ENCODE measurements at places on chromosomes 1 and 21.

GRCh38 chr1:29043274-29043965, 80.3 kb downstream of the TMEM200B start:
- no peak for DNase-seq

GRCh38 chr1:114149211-114149610, 4.5 kb downstream of the SYT6 start:
- no peak for DNase-seq

DNA sequence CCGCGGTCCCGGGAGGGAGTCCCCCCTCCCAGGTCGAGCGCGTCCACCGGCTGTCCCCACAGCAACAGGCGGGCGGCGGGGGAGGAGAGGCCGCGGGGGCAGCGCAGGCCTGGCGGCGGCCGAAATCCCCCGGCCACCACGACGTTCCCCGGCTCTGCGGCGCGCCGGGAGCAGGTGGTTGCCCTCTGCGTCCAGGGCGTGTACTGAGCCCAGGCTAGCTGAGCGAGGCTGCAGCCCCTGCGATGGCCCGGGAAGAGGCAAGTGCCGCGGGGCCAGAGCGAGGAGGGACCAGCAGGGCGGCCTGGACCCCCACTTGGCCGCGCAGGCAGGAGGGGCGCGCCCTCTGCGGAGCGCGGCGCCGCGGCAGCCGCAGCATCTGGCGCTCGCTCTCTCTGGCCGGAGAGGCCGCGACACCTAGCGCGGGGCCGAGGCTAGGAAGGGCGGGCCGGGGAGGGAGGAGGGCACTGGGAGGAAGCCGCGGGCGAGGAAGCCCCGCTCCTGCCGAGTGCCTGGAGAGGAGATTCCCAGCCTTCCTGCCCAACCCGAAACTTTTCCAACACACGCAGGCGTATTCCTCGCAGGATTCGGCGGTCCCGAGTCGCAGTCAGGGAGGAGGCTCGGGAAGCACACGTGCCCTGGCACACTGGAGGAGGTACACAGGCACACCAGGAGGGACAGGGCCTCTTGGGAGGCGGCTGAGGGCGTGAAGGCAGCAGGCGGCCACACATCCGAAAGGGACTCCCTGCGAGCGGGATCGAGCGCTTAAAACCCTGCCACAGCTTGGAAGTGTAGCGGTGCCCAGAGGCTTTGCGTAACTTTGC, 4.9 kb upstream of the PROX1 start:
- no peak for DNase-seq

- DNase-seq, result no peak
Observed at GRCh38 chr21:36841866-36842265, 124.6 kb downstream of the HLCS start.

DNA sequence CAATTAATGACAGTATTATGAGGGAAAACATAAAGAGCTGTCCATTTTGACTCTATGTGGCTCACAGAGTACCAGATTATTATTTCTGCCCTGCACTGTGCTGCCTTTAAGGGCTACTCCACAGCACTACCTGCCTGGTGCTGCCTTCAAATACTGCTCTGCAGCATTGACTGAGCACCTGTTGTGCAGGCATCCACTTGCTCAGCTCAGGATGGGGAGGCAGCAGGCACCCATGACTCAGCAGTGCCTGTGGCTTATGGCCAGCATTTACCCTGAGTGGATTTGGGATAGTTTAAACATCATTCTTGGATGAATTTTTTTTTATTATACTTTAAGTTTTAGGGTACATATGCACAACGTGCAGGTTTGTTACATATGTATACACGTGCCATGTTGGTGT, 953 bp upstream of the KPRP start:
- DNase-seq, result no peak

DNA sequence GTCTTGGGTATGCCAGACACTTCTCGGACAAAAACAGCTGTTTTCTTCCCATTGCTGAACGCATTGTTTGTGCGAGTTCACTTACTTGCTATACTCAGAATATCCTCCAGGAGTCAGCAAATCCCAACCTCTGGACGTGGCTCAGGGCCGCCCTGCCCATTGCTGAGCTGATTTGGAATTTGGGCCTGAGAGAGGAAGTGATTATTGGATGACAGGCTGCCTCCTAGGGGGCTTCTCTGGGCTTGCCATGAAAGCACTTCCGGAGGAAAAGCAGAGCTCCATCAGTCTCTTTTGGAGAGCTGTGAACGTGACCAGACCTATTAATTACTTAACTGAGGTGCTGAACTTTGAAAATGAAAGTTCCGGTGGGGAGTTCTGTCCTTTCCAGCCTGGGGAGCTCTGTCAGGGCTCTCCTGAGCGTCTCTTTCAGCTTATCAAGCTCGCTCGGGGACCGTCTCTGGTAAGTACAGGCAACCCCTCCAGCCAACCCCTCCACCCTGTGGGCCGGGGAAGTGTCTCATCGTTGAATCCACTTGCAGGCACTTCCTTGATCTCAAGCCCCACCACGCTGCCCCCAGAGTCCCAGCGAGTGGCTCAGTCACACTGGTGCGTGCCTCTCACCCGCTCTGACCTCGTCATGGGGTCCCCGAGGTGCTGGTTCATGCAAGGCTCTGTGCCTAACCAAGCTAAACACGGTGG, 76.9 kb downstream of the CLIC6 start:
- DNase-seq, result peak; percentile 29

GRCh38 chr1:44237721-44238457, 24.6 kb downstream of the DMAP1 start:
- peak; percentile 28 for DNase-seq

- no peak for DNase-seq
Observed at GRCh38 chr1:115105831-115106230, 16.5 kb upstream of the TSPAN2 start.

- DNase-seq, result no peak
Observed at GRCh38 chr1:196732526-196732925, 42.1 kb upstream of the CFHR3 start.

DNA sequence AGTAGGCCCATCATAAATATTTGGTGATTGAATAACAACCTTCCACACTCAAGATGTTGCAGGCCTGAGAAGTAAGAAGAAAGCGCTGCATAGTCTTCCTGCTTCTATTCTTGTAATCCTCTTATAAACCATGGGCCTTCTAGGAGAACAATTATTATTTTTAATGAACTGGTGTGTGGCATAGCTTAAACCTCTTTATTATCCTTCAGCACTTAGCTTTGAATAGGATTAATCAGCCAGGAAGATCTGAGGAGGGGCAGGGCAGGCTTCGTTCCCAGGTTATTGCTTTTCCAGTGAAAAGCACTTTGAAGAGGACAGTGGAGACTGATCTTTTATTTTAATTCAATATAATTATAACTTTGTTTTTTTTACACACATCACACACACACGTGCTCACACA, 42.3 kb downstream of the KIF26B start:
- no peak for DNase-seq

DNA sequence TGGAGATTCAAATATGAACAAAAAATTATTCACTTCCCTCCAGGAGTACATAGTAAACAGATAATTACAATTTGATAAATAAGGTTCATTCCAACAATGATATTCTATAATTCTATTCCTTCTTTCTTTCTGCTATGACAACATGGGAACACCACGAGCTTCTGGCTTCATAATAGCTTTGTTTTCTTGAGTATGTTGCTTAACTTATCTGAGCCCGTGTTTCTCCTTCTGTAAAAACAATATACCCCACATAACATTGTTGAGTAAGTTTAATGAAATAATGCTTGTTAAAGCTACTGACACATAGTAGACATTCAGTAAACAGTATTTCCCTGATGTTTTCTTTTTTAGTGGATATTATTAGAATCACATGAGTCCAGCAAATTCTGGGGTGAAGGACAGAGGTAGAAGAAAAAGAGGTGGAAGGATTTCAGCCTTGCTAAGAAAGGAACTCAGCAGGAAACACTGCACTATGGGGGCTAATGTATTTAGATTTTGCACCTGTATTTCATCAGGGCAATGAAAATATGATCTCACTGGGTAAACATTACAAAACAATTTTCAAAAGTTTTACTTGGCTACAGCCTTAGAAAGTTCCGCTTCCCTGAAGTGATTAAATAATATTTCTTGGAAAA, 430.8 kb upstream of the C1orf87 start:
- DNase-seq, result no peak

- DNase-seq, result no peak
Observed at GRCh38 chr1:109225711-109226445, 12.2 kb downstream of the SARS1 start.

GRCh38 chr1:15141935-15142539, 11.5 kb upstream of the TMEM51 start:
- DNase-seq, result no peak

GRCh38 chr1:231918239-231919015, 291.8 kb downstream of the DISC1 start:
- DNase-seq, result no peak

GRCh38 chr1:230292689-230293389, 133.3 kb downstream of the PGBD5 start:
- DNase-seq, result no peak

- DNase-seq, result no peak
Observed at GRCh38 chr1:114341856-114342255, 169.1 kb downstream of the TRIM33 start.

DNA sequence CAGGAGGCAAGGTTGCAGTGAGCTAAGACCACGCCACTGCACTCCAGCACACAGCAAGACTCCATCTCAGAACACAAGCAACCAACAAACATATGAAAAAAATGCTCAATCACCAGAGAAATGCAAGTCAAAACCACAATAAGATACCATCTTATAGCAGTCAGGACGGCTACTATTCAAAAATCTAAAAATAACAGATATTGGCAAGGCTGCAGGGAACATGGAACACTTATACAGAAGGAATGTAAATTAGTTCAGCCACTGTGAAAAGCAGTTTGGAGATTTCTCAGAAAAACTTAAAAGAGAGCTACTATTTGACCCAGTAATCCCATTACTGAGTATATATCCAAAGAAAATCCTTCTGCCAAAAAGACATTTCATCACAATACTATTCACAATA, 27.6 kb upstream of the POGK start:
- DNase-seq, result no peak

DNA sequence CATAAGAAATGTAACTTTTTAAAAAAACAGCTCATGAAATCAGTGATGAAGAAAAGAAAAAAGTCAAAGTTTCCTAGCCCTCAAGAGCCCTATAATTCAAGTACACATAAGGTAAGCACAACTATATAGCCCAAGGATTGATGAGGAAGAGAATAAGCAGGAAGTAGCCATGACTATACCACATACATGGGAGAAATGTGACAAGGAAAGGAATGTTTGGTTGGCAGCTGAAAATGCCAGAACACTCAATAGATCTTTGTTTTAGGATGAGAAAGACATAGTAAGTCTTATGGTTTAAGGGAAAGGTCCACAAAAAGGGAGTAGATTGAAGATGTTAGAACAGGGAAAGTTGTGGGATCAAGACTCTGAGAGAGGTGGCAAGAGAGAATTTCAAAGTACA, 5.7 kb downstream of the DOCK7 start:
- DNase-seq, result no peak

- DNase-seq, result no peak
Observed at GRCh38 chr1:236010443-236010842, 54.4 kb downstream of the NID1 start.

- no peak for DNase-seq
Observed at GRCh38 chr21:32015461-32016139, 142.8 kb downstream of the HUNK start.

DNA sequence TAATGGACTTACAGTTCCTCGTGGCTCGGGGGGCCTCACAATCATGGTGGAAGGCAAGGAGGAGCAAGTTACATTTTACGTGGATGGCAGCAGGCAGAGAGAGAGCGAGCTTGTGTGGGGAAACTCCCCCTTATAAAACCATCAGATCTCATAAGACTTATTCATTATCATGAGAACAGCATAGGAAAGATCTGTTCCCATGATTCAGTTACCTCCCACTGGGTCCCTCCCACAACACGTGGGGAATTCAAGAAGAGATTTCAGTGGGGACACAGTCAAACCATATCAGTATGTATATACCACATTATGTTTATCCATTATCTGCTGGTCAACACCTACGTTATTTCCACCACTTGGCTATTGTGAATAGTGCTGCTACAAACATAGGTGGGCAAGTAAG, 352.3 kb upstream of the B3GALT2 start:
- DNase-seq, result no peak

DNA sequence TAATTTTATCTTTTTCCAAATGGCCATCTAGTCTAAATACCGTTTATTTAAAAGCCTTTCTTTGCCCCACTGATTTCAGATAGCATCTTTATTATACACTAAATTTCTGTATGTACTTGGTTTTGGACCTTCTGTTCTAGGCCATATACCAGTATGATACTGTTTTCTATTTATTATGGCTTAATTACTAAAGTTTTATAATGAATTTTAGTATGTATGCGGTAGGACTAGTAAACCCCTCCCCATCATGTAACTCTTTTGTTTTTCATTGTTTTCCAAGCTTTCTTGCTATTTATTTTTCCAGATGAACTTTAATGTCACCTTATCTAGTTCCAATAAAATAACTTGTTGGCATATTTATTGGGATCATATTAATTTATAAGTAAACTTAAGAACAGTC, 29.9 kb downstream of the KLHL20 start:
- DNase-seq, result no peak

DNA sequence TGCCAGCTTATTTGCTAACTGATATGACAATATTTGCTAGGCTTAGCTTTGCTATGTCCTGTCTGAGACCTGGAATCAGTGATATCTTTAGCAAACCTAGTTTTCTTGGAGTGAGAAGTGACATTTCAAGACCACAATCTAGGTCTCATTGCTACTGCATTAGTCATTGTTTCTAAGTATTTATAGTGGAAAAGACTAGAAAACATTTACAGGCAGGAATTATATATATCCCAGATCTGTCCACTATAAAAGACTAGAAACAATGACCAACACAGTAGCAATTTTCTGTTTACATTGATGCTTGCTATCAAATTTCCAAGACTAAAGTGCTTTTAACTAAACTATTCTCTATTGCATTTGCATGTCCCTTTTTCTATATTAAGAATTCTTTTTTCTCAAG, 5.0 kb upstream of the RGS18 start:
- no peak for DNase-seq

DNA sequence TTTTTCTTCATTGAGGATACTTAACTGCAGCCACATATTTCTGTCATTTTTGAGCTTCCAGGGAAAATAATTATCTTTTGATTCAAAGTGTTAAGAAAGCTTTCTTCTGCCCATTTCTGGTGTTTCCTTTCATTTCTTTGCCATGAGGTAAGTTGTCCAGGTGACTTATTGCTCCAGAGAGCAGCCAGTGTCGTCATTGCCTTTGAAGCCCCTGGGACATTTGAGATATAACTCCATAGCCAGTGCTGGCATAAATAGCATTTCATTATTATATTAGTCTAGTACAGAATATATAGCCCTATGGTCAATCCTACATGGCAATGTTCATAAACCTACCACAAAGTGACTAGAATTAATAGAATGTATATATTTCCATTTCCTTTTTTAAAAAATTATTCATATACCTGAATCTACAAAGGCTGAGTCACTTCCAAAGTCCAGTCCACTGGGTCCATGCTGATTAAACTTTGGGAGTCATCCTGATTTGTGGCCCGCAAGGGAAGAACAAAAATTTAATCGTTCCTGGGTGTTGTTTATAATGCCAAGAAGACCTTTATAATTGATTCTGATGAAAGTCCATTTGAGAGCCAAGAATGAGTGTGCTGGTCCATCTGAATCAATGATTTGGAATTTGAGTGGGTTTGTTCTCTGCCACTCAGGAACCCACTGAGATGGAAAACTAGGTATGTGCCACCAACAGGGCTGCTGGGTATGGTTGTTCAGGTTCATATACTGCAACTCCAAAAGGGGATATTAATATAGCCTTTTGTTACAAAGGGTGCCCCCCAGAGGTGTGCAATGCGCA, 221.8 kb upstream of the PLXNA2 start:
- DNase-seq, result no peak

All from stimulated activated CD4-positive, alpha-beta T cell treated with anti-CD3 and anti-CD28 coated beads, Interleukin-2, amount 100 ng/mL, for 4 hours (primary cell).